ENCODE measurements at places on chromosomes 1 and 21.

GRCh38 chr1:94621802-94622201 is 80.2 kb upstream of the F3 start:
- DNase-seq = no peak

DNA sequence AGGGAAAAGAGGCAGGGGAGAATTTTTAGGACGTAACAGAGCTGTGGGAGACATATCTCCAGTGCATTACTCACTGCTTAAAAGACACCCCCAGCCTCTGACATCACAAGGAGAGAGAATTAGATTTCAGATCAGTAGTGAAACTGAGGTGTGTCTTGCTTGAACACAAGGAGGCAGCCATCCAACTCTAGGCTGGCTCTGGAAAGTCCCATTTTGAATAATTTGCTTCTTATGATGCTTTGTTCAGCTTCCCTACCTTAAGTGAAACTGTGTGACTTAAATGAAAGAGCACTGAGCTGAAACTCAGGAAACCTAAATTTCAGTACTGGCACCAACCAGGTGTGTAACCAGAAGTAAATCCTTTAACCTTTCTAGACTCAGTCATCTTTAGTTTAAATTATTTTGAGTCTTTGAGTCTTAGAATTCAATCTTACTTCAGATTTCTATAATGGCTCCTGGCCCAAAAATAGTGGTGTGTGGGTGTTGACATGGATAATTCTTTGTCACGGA is 251.6 kb upstream of the SGIP1 start:
- DNase-seq = no peak

- no peak for DNase-seq
Observed at GRCh38 chr1:82704966-82705365, 904.2 kb downstream of the ADGRL2 start.

- no peak for DNase-seq
Observed at GRCh38 chr1:66213491-66213890, 320.5 kb upstream of the SGIP1 start.

- DNase-seq = no peak
Observed at GRCh38 chr1:43531906-43532584, 1.4 kb downstream of the PTPRF start.

All from NCI-H510A (cell line).